ENCODE measurements at places on chromosomes 4 and X.

- DNase-seq, result no peak
Observed at GRCh38 chrX:4841216-4841745, 1127.8 kb upstream of the PRKX start.

GRCh38 chr4:109599046-109599652 lies 39.1 kb downstream of the MCUB start:
- no peak for DNase-seq

DNA sequence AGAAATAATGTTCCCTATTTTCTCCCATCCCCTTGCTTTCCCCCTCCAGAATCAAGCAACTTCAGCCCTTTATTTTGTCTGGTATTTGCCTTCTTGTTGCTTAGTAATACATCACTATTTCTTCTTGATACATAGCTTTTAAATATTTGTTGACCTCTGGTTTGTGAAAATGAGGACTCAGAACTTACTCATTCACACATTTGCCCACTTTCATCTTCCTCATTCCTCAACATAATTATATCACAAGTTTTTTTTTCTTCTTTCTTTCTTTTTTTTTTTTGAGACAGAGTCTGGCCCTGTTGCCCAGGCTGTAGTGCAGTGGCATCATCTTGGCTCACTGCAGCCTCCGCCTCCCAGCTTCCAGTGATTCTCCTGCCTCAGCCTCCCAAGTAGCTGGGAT lies 28.9 kb upstream of the NDUFC1 start:
- DNase-seq, result no peak

GRCh38 chr4:140969296-140969695 lies 164.0 kb downstream of the RNF150 start:
- DNase-seq, result no peak

- no peak for DNase-seq
Observed at GRCh38 chr4:151810476-151810875, 49.7 kb upstream of the GATB start.

DNA sequence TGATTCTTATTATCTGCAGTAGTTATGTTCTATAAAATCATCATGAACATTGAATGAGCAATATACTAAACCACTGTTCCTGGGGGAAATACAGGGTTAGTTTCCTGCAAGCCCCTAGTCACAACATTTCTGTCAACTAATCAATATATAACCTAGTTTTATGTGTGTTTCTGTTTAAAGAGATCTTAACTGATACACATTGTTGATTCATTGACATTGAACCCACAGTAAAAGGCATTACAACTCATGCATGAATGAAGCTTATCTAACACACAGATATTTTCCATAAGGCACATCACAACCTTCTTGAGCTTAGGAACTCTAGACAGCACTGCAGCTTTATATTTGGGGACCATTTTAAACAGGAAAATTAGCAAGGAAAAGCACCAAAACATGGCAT lies 134.2 kb downstream of the CAMK2D start:
- no peak for DNase-seq

GRCh38 chr4:7323872-7324650 lies 110.7 kb downstream of the PSAPL1 start:
- peak; percentile 52 for DNase-seq

- DNase-seq, result no peak
Observed at GRCh38 chrX:20454117-20454516, 187.4 kb upstream of the RPS6KA3 start.

All from caudate nucleus (tissue), 63 donors.